ENCODE measurements at places on chromosomes 2 and 18. TPM values are rescaled to one million over a fixed set of nuclear protein-coding genes. Genes with fewer than 3 reads are reported as not detected.

CCBE1 gene
- not detected for total RNA-seq

KANSL1L gene
- total RNA-seq, result 5.4 TPM

PAX8 gene
- total RNA-seq, result 0.66 TPM

CTAGE1 gene
- total RNA-seq, result not detected

NEU2 gene
- total RNA-seq, result not detected

PARD6G gene
- not detected for total RNA-seq
